ENCODE measurements at places on chromosomes 16 and 17.

GRCh38 chr17:63066158-63066813, 100.3 kb downstream of the TANC2 start:
- DNase-seq = no peak

- DNase-seq = no peak
Observed at GRCh38 chr17:74055508-74056160, 147.8 kb upstream of the RPL38 start.

DNA sequence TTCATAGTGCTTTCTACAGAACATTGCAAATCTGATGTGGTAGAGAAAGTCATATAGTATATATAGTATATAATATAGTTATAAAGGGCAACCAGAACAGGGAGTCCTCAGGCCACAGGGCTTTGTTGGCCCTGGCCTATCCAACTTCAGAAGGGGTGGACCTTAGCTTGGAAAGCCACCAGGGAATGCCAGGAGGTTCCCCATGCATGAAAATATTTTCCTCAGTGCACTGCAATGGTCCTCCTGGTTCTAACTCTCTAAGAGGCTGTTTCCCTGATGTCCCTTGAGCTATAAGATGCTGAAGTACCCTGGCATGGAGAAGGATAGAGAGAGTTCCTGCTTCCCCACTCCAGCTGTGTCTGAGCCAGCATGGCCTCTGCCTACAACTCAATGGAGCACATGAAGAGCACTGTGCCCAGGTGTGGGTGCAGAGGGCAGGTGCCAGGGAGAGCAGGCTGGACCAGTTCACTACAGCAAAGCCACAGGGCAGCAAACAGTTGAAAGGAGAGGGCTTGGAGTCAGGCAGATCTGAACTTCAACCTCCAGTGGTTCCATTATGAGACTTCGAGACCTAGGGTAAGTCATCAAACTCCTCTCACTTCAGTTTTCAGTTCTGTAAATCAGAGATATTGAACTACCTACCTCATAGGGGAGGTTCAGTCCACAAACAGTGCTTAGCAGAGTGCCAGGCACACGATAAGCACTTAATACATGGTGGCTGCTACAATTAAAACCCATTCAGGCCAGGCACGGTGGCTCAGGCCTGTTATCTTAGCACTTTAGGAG, 183.1 kb downstream of the SALL1 start:
- DNase-seq = no peak

DNA sequence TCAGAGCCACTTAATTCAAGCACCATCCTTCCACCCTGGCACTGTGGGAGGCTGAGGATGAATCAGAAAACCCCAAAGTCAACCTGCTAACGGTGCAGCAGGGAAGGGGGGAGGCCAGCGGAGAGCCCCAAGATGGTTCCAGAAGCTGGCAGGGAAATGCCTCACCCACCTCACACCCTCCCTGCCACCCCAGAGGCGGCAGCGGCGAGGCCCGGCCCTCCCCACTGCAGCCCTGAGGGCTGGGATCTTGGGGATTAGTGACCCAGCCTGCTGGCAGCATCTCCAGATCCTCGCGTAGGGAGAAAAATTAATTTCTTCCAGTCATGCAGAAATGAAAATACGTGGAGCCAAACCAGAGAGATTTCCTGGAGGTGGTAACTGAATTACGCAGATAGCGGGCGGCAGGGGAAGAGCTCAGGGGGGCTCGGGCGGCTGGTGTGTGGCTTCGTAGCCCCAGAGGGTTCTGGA, 38.2 kb downstream of the CBFA2T3 start:
- no peak for DNase-seq

DNA sequence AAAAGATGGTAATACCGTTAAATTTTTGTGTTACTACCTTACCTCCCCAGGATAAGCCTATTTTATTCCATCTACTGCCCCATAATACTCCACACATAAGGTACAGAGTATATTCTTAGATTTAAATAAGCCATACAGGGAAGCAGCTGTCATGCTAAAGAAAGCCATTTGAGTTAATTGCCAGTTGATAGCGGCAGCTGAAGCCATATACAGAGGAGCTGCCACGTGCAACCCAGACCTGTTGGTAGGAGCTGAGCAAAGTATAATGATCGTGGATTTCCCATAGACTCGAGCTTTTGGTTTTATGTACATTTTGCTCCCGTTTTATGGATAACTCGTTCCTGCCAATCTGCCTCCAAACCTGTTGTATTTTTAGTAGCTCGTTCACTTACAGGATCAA, 12.0 kb downstream of the CPSF4L start:
- no peak for DNase-seq

GRCh38 chr16:85753559-85753958, 2.7 kb upstream of the C16orf74 start:
- no peak for DNase-seq

DNA sequence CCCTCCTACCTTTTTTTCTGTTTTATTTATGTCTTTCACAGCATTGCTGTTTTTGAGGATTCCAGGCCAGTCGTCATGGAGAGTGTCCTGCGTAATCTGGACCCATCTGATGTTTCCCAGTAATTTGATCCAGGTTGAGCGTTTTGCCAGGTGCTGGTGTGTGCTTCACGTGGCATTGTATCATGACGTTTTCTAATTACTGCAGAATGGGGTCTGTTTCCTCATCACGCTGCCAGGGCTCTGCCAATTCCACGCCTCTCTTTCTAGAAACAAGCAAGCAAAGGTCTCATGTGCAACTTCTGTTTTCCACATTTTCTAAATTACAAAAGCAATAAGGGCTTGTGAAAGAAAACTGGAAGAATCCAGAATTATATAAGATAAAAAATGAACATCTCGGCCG, 28.3 kb upstream of the BHLHA9 start:
- DNase-seq = no peak

GRCh38 chr17:74351552-74352210, 10.0 kb downstream of the BTBD17 start:
- peak; percentile 66 for DNase-seq

GRCh38 chr16:25297151-25297787, 39.6 kb upstream of the ZKSCAN2 start:
- DNase-seq = no peak
